ENCODE measurements at places on chromosomes 13 and 19.

DNA sequence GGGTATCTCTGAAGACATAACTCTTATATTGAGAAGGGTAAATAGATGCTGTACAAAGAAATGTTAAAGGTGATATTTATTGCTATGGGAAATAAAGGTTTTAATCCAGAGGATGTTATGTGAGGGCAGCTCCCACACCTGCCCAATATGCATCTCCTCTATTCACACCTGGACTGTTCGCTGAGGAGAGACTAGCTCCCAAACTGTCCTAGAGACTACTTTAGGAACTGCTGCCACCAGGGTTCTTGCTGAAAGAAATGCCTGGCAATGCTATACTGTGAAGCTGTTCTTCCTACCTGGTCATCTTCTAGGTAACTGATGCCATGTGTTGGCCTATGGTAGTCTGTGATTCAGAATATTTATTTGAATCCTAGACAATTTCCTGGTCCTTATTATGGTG, 1421.5 kb upstream of the SPRY2 start:
- no peak for DNase-seq

DNA sequence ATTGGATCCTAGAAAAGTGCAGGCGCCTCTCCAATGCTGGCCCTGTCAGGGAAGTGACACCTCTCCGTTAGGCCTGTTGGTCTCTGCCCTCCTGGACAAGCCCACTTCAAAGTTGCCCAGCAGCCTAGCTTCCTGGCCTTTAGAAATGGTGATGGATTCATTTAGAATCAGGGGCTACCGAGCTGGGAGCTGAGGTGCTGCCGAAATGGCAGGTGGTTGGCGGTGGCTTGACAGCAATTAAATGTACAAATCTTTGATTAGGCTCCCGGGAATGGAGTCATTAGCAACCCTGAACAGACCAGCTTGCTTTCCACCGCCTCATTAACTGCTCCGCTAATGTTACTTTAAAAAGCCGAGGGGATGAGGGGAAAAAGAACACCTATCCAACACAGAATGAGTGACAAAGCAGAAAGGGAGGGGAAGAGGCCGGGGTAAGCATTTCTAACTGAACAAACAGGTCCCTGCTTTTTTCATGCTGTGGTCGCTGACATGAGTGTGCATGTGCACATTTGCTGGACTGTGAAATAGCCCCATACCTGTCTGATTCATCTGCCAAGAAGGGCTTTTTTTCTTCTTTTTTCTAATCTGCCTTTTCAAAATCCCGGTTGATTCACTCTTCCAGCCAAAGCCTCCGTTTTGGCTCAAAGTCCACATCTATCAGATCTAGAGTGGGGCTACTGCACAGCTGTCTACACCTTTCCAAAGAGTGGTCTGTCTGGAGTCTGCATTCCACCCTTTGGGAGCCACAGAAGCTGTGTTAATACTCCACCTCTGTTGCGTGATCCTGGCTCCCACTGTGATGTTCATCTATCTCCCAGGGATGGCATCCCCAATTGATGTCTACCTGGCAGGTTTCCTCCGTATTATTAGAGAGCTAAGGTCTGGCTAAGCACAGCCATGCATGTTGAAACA, 431.9 kb downstream of the COG6 start:
- DNase-seq: no peak

DNA sequence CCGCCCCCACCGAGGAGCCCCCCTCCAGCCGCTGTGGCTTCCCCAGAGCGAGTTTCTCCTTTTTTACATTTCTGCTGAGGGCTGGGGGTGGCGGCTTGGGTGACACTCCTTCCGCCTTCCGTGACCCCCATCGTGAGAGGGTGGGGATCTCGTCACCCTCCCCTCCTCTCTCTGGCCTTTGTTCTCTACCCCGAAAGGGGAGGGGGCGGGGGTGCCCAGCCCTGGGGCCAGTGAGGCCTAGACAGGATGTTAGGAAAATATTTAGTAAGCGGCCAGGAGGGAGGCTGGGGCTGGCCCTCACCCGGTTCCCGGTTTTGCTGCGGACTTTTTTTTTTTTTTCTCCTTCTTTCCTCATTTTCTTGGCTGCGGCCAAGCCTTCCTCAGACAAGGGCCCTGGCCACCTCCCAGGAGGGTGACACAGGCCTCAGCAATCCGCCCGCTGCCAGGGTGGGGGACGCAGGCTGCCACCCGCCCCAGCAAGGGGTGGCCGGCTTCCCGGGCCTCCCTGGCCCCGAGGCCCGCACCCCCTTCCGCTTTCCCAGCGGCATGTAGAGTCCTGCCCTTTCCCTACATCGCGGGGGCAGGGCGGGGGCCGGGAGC, 3.9 kb downstream of the MIDN start:
- peak; percentile 98 for DNase-seq

DNA sequence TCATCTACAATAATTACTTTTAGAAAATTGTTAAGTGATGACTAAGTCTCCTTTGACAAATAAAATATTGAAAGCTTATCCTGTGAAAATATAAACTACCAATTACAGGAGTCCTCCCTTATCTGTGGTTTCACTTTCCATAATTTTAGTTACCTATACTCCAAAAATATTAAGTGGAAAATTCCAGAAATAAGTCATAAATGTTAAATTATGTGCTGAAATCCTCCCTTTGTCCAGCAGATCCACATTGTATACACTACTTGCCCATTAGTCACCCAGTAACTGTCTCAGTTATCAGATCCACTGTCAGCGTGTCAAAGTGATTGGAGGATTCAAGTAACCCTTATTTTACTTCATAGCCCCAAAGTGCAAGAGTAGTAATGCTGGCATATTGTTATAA, 98.1 kb downstream of the SERP2 start:
- peak; percentile 80 for DNase-seq

DNA sequence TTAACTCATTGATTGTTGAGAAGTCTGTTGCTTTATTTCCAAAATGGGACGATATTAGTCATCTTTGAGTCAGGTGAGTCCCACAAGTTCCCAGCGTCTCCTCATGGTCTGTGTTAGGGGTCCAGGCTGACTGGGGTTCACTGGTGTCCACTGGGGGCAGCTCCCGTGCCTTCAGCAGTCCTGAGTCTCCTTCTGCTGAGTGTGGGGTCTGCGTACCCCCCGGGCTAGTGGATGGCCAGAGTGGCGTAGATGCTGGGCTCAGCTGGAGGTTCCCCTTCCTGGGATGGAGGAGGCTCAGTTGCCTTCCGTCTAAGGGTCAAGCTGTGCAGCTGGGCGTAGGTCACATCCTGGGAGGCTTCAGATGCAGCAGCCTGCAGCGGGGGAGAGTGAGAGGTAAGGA, 5.9 kb downstream of the LILRB3 start:
- no peak for DNase-seq

Measured in EH (cell line).